ENCODE measurements at places on chromosomes 6 and 20.

GRCh38 chr20:37161830-37162549, 17.1 kb upstream of the RPN2 start:
- DNase-seq, result no peak

- no peak for DNase-seq
These were observed 176.3 kb downstream of the BACH2 start for GRCh38 chr6:90120327-90120726.

- DNase-seq, result peak; percentile 58
These were observed 21.6 kb downstream of the NAPB start for GRCh38 chr20:23399568-23400241.

DNA sequence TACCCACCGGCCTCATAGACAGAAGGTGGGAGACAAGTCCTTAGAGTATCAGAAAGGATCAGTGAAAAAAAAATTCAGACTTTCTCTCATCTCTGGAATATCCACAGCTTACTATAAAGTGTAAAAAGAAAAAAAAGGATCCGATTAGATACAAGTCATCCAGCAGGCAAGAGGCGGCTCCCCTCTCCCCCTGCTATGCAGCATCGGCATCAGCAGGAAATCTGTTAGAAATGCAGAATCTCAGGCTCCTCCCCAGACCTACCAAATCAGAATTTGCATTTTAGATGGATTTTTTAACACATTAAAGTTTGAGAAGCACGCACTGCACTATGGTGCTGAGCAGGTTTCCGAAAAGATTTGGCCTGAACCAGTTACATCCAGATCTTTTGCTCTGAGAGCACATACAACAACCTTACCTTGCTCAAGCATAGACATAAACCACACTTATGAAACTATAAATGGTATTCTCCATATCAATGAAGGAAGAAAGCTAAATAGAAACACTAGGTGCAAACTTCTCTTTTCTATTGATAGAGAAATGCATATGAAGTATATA, 117.0 kb upstream of the POU3F2 start:
- DNase-seq, result no peak

GRCh38 chr6:115485400-115485799, 575.3 kb downstream of the FRK start:
- no peak for DNase-seq

DNA sequence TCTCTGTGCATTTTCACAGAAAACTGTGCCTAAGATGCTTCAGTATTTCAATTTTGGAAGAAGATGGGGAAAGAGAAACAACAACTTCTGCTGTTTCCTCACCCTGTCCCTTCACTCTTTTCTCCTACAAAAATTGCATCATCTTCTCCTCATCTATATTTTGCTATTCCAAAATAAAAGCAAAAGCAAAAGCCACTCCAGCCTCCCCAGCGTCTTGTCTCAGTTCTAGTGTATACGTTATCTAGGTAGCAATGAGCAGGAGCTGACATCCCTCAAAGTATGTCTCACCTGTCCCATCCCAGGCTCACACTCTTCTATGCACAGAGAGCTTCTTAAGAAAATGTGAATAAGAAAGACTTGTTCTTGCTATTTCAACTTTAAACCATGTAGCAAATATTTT, 163.8 kb upstream of the TAB2 start:
- no peak for DNase-seq

- DNase-seq, result no peak
These were observed 14.6 kb downstream of the TXLNB start for GRCh38 chr6:139277161-139277560.

DNA sequence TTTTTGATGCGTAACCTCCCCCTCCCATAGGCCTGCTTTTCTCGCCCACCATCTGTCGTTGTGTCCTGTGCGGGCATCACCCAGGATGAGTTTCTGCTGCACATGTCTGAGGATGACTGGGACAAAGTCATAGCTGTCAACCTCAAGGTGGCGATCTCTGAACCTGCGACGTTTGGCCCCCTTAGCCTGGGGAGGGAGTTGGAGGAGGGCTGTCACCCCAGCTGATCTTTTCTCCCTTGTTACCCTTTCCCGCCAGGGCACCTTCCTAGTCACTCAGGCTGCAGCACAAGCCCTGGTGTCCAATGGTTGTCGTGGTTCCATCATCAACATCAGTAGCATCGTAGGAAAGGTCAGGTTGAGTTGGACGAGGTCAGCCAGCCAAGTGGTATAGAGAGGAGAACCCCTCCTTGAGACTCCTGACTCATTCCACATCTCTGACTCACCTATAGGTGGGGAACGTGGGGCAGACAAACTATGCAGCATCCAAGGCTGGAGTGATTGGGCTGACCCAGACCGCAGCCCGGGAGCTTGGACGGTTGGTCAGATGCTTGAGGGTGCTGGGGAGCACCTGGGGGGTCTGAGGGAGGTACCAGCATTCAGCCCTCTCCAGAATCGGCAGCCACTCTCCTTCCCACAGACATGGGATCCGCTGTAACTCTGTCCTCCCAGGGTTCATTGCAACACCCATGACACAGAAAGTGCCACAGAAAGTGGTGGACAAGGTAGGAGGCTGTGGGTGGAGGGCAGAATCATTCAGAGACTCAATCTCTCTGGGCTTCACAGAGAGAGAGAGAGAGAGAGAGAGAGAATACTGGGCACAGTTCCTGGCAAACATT, 954 bp downstream of the HSD17B8 start:
- no peak for DNase-seq

- peak; percentile 36 for DNase-seq
These were observed 42.0 kb downstream of the UQCC1 start for GRCh38 chr20:35369804-35370203.

- no peak for DNase-seq
These were observed 67.6 kb downstream of the CD2AP start for GRCh38 chr6:47545223-47545622.

- no peak for DNase-seq
These were observed 571 bp downstream of the CSNK2B start for GRCh38 chr6:31666337-31666965.

DNA sequence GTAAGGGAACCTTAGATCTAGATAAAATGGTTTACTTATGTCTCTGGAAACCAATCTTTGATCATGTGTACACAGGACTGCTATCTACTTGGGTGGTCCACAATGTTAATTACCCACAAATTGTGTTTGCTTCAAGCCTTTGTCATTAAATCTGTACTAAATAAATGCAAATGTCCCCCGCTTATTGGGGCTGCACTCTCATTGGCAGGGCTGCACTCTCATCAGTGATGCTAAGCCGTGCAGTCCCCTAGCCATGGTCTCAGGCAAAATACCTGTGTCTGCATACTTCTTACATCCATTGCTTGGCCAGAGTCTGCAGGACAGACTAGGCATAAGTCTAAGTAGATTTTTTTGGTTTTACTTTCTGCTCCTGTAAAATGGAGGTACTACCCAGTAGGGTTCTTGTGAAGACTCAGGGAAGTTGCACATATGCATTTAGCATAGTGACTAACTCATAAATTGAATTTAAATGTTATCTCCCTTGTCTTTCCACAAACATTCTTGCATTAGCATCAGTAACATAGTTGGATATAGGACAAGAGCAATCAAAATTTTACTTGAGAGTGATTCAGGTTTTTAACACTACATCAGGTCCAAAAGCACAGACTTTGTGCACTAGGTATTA, 117.4 kb downstream of the ASCC3 start:
- DNase-seq, result no peak

DNA sequence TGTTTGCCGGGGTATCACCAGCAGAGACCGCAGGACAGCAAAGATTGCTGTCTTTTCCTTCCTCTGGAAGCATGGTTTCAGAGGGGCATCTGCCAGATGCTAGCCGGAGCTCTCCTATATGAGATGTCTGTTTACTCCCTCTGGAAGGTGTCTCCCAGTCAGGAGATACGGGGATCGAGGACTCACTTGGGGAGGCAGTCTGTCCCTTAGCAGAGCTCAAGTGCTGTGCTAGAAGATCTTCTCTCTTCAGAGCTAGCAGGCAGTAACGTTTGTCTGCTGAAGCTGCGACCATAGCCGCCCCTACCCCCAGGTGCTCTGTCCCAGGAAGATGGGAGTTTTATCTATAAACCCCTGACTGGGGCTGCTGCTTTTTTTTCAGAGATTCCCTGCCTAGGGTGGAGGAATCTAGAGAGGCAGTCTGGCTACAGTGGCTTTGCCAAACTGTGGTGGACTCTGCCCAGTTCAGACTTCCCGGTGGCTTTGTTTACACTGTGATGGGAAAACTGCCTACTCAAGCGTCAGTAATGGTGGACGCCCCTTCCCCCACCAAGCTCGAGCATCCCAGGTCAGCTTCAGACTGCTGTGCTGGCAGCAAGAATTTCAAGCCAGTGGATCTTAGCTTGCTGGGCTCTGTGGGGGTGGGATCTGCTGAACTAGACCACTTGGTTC, 133.0 kb upstream of the FLRT3 start:
- DNase-seq, result no peak

DNA sequence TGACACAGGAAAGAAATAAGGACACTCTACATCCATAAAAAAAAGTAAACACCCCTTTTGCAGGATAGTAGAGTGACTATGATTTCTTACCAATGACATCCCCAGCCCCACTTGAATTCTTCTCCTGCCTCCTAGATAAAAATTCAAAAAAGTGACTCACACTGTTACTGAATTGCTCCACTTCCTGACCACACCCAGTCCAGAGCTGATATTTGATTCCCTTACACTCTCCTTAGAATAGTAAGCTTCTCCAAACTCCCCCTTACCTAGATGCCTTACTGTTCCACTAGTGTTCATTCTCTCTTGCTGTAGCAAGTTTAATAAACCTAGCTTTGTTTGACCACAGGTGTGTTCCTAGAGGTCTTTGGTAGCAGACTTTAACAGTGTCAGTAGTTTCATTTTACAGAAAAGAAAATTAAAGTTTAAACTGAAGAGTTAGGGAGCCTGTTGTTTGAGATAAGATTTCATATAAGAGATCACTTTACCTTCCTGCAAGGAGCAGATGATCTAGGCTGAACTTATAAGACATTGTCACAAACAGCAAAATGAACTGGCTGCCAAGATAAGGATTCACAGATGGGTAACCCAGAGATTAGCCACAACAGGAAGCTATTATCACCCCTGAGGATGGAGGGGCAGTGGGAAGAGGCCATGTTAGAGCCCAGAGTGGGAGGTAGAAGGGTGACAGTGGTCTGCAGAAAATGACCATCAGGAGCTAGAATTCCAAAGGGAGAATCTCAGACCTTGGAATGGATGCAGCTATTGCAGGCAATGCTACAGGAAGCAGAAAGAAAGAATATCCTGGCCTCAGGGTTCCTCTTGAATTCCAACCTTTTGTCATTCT, 28.4 kb upstream of the BTN3A2 start:
- DNase-seq, result no peak

- DNase-seq, result no peak
These were observed 4.0 kb downstream of the SLC32A1 start for GRCh38 chr20:38728191-38728781.

GRCh38 chr6:33190504-33191107, 1.7 kb downstream of the COL11A2 start:
- DNase-seq, result no peak

DNA sequence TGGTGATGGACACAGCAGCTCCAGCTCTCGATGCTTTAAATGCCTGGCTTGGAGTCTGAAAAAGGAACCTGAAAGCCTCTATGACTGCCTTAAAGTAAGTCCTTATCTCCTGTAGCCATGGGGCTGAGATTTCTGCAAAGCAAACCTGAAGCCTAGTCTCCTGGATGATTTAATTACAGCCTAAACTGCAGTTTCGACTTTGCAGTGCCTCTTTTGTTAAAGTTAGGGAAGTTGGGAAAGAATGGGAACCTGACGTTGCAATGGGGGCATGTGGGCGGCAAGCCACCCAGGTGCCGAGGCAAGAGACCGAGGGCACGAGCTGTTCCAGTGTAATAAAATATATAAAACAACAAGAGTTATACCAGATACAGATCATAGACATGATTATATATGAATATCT, 11.7 kb upstream of the TCFL5 start:
- DNase-seq, result no peak

DNA sequence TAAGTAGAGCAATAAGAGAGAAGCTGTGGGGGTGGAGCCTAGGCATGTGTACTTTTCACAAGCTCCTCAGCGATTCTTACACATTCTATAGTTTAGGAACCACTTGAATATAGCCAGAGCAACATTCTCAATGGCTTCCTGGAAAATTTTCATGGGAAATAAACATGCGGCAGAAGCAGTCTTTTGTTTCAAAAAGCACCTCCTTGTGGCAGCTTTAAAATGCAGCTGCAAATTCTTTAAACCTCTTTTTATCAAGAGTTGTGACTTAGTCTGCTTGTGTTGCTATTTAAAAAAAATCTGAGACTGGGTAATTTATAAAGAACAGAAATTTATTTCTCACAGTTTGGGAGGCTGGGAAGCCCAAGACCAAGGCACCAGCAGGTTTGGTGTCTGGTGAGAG, 23.8 kb downstream of the NKX2-2 start:
- no peak for DNase-seq

DNA sequence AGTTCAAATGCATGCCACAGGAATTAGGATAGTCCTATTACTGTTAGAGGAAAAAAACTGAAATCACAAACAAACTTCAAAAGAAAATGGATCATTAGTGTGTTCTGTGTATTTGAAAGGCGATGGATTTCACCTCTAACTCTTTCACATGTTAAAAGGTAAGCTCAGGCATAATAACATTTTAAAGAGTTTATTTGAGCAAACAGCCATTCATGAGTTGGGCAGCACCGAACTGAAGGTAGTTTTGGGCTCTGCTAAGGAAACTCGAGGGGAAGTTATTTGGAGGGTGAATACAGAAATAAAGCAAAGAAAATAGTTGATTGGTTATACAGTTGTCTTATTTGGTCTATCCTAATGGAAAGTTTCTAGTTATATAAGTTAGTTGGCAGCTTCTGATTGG, 546.5 kb upstream of the POU3F2 start:
- no peak for DNase-seq

DNA sequence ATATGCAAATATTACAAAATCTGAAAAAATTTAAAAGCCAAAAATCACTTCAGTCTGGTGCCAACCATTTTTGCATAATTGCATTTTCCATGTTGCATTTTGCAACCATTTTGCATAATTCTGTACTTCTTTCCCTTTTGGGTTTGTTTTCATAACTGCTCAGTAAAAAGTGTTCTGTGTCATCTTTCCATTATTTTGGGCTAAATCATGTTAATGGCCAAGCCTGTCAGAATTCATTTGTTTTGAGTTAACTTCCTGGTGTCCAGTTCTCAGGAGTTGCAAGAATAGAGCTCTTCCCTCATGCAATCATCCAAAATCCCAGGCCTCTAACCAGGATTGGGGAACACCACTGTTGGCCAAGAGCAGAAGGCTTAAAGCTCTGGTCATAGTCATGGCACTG, 133.6 kb downstream of the MTHFD1L start:
- DNase-seq, result no peak

- DNase-seq, result no peak
These were observed 757 bp upstream of the SAMD3 start for GRCh38 chr6:130223508-130223907.

GRCh38 chr6:49646130-49646824, 9.6 kb upstream of the RHAG start:
- no peak for DNase-seq

GRCh38 chr6:35449287-35449881, 2.8 kb upstream of the FANCE start:
- DNase-seq, result no peak

DNA sequence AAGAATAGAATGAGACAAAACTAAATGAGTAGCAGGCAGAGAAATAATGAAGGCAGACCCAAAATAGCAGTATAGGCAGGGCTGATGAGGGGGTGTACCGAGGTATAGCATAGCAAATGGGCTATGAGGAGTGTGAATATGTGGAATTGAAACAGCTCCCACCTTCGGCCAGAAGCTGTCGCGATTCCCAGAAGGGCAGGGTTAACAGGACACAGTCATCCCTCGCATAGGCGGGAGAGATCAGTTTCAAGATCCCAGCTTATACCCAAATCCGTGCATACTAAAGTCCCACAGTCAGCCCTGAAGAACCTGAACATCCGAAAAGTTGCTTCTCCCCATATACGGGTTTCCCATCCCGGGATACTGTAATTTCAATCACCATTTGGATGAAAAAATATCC, 82.7 kb downstream of the PTPRK start:
- no peak for DNase-seq
